ENCODE measurements at places on chromosomes 3 and 15.

- no peak for DNase-seq
These were observed 253.3 kb downstream of the PTPRG start for GRCh38 chr3:61814674-61815073.

GRCh38 chr3:7764115-7764514 lies 737.5 kb upstream of the LMCD1 start:
- no peak for DNase-seq

GRCh38 chr3:13484851-13485590 lies 4.9 kb downstream of the HDAC11 start:
- no peak for DNase-seq

GRCh38 chr15:58451826-58452225 lies 20.0 kb downstream of the LIPC start:
- DNase-seq: no peak

DNA sequence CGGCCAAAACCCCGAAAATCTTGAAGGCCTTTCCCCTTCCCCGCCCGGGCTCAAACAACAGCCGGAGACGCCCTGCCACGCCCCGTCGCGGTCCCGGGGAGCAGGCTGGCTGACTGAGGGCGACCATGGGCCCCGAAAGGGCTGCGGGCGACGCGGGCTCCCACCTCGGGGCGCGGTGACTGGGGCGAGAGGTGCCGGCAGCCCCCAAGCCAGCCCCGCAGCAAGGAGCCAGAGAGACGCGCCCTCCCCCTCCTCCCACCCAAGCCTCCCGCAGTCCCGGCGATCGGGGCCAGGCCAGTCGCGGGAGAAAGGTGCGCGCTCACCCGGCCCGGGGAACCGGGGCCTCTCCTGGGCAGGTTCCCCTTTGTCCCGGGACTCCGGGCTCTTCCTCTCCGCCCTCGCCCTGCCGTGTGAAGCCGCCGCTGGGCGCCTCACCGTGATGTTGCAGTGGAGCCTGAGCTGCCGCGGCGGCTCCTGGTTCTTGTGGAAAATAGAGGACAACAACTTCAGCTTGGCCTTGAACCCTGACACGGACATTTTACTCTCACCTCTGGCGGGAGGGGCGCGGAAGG lies 30.6 kb upstream of the ZSCAN2 start:
- no peak for DNase-seq

DNA sequence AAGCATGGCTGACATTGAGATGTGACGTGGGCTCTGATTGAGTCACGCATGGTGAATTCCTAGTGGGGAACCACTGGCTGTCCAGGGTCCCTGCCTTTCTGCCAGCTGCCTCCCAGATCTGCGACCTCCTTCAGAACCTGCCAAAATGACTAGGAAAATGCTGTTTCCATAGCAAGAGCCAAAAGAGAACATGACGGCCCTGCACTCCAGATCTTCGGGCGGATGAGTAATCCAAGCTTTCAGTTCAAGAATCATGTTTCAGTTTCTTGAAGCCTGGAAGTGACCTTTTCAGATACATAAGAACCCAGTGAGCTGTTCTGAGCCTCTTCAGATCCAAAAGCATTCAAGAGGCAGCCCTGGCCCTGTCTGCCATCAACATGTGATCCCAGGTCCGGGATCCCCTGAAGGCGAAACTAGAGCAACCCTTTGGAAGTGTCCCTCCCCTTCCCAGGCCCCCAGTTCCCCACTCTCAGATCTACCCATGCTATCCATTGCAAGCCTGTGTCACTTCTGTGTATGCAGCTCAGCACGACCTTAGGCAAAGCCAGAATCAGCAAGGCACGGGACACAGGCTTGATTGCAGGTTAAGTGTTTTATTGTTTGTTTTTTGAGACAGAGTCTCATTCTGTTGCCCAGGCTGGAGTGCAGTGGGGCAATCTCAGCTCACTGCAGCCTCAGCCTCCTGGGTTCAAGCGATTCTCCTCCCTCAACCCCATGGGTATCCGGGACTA lies 19.7 kb downstream of the ANKRD63 start:
- DNase-seq: no peak

DNA sequence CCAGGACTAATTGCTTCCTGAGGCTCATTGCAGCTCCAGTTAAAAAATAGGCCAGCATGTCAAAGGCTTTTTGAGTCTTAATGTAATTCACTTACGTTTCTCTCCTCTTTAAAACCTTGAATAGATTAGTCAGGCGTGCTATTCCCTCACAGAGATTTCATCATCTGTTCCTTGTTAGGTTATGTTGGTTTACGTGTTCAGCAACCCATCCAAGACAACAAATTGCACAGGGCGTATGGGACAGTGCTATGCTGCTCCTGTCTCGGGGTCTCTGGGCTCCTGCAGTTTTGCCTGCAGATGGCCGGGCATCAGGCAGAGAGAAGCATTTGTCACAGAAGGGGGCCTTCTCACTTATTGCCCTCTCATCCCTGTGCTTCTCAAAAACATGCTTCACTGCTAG lies 117.1 kb downstream of the CHDH start:
- DNase-seq: no peak

GRCh38 chr3:155568295-155568694 lies 176.6 kb downstream of the PLCH1 start:
- no peak for DNase-seq

- no peak for DNase-seq
These were observed 81.1 kb downstream of the TRIM42 start for GRCh38 chr3:140758791-140759444.

- DNase-seq: no peak
These were observed 155.2 kb downstream of the RBPMS2 start for GRCh38 chr15:64619880-64620839.

GRCh38 chr3:141600331-141600730 lies 113.5 kb downstream of the RASA2 start:
- DNase-seq: no peak

GRCh38 chr3:151058740-151059139 lies 26.7 kb upstream of the MED12L start:
- DNase-seq: no peak

- no peak for DNase-seq
These were observed 485.9 kb downstream of the SQOR start for GRCh38 chr15:46120713-46121112.

All from NCI-H1930 (cell line).